ENCODE measurements at places on chromosomes 12 and 14. TPM values are rescaled to one million over a fixed set of nuclear protein-coding genes. Genes with fewer than 3 reads are reported as not detected.

Gene PRH1
- total RNA-seq = 25.2 TPM

Gene TMEM132D
- total RNA-seq = 1.1 TPM

DNA sequence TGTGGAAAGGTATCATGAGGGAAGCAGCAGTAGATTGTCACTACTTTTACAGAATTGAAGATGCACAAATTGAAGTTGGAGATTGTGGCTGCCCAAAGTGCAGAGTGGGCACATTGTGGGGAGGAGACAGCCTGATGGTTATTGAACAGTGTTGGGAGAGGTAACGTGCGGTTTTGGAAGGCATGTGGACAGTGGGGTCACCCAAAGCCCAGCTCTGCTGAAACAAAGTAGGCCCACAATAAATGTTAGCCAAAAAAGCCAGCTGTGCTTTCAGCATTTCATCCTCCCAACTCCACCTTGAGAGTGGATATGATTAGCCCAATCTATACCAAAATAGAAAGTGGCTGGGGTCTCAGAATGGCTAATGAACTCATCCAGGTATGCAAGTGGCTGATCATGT lies 96.7 kb downstream of the TMX1 start:
- no peak for DNase-seq

- no peak for DNase-seq
Observed at GRCh38 chr12:107130830-107131611, 37.7 kb upstream of the CRY1 start.

- no peak for DNase-seq
Observed at GRCh38 chr12:20588042-20588441, 107.1 kb upstream of the SLCO1C1 start.

DNA sequence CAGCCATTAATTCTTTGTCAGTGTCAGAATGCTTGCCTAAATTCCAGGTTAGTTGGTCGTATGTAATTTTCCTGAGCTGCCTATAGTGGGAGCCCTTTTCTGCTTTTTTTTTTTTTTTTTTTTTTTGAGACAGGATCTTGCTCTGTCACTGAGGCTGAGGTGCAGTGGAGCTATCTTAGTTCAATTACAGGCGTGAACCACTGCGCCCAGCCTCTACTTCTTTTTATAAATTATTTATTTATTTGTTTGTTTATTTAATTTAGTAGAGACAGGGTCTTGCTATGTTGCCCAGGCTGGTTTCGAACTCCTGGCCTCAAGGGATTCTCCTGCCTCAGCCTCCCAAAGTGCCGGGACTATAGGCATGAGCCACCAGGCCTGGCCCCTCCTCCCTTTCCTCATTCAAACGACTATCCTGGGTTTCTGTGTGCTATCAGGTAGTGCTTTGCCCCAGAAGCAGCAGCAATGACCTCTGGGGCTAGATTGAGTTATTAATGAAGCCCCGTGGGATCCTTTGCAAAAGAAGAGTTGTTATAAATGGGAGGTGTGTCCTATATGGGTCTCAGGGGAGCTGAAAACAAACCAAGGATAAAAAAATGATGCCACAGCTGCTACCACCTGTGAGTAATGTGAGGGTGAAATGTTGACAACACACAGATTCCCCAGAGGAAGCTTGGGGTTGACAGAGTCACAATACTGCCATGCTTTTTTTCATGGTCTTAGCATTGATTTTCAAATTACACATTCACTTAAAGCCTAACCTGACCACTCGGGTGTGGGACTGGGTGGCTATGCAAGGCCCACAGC lies 34.6 kb upstream of the NFKBIA start:
- DNase-seq = no peak

DNA sequence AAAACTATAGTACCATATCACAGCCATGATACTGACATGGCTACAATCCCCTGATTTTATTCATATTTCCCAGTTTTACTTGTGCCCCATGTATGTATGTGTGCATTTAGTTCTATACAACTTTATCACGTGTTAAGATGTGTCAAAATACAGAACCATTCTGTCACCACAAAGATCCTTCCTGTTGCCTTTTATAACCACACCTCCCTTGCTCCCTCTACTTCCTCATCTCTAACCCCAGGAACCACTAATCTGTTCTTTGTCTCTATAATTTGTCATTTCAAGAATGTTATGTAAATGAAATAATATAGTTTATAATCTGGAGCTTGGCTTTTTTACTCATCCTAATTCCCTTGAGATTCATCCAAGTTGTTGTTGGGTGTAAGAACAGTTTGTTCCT lies 358.4 kb downstream of the DPF3 start:
- DNase-seq = no peak

DNA sequence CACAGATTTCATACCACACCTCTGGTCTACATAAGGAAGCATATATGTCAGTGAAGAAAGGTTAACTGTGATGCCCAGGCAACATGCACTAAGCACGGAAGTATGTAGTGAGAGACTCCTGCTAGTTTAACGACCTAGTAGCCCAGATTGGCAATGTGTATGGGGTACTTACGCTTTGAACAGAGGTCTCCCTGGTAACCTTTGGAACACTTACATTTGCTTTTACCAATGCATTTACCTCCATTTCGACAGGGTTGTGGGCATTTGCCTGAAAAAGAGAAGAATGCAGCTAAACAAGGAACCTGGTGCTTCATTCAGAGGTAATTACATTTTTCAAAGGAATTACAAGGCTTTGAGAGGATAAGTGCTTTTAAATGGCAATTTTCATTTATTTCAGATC lies 65.2 kb downstream of the WIF1 start:
- no peak for DNase-seq

DNA sequence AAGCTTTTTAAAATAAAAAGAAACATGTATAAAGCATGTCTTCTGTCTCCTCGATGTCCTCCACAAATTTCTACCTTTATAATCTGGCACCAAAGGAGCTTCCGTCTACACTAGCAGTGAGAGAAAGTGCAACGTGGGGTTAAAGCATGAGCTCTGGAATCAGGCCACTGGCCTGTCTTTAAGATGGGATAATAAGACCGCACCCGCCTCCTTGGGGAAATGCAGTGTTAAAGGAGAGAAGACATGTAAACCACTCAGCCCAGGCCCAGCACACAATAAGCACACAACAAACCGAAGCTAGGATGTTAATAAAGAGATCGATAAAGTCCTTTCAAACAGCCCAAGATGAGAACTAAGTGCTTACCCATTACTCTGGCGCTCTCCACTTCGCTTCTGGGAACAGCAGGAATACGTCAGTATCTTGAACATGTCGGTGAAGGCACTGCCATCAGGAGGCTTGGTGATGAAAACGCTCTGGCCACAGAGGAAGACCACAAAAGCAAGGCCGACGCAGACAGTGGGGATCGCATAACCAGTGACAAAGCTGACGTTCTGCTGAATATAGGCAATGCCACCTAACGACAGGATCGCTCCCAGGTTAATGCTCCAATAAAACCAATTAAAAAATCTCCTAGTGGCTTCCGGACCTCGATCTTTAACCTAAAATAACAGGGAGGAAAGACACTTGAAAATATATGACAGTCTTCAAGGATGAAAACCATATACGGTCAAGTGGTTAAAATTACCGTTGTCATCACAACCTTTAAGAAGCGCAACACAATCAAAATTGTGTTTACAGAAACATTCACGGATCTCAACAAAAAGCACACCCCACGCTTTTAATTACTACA lies 9.1 kb downstream of the SLC15A4 start:
- DNase-seq = no peak

- DNase-seq = no peak
Observed at GRCh38 chr12:124508381-124509079, 58.9 kb downstream of the NCOR2 start.

DNA sequence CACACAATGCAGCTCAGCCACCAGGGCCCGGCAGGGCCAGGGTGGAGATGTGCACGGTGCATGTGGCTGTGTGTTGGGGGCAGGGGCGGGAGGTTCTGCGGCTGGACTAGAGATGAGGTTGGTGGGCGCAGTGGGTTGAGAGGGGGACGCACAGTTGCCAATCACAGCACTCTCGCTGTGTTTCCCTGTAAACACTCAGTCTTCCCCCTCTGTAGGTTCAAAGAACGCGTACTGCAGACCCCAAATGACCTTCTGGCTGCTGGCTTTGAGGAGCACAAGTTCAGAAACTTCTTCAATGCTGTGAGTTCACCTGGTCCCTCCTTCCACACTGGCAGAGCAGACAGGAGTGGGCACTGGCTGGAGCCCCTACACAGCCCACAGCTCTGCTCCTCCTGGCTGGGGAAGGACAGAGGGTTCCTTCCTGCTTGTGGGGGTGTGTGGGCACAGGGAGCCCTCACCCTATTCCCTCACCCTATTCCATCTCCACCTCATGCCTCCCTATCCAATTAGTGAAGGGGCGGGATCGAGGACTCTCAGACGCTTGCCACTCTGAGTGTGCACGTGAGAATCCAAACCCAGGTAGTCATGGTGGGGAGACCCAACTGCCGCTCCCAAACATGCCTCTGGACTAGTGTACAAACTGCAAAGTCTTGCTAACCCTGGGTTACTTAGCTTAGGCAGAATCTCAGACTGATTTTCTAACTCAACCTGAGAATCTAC lies 17.8 kb downstream of the OTUB2 start:
- DNase-seq = no peak

All from glomerular endothelial cell (primary cell).